ENCODE measurements at places on chromosomes 3 and 15. TPM values are rescaled to one million over a fixed set of nuclear protein-coding genes. Genes with fewer than 3 reads are reported as not detected.
A peak's percentile ranks its signal among the peaks of the same experiment; 100 is the strongest.

GRCh38 chr15:73558529-73558928 lies 74.7 kb downstream of the NPTN start:
- H3K27ac ChIP-seq, result no peak overlapping the region
- DNase-seq, result no peak
- peaks cover 2% of the 10 kb centered on the region for H3K36me3 ChIP-seq
- H3K4me1 ChIP-seq, result no peaks in the 10 kb centered on the region

- H3K4me3 ChIP-seq, result no peak overlapping the region
- no peaks in the 10 kb centered on the region for H3K27me3 ChIP-seq
- peak; percentile 55 for DNase-seq
- H3K4me1 ChIP-seq, result peaks cover 5% of the 10 kb centered on the region
- no peaks in the 10 kb centered on the region for H3K36me3 ChIP-seq
- no peak overlapping the region for H3K27ac ChIP-seq
These were observed 216.4 kb downstream of the MEIS2 start for GRCh38 chr15:36883713-36884517.

The UPK1B gene
- total RNA-seq, result not detected

The IQCH gene
- 2.2 TPM for total RNA-seq
